ENCODE measurements at places on chromosomes 7 and 10. TPM values are rescaled to one million over a fixed set of nuclear protein-coding genes. Genes with fewer than 3 reads are reported as not detected.

The FOXI2 gene
- total RNA-seq, result not detected

DNA sequence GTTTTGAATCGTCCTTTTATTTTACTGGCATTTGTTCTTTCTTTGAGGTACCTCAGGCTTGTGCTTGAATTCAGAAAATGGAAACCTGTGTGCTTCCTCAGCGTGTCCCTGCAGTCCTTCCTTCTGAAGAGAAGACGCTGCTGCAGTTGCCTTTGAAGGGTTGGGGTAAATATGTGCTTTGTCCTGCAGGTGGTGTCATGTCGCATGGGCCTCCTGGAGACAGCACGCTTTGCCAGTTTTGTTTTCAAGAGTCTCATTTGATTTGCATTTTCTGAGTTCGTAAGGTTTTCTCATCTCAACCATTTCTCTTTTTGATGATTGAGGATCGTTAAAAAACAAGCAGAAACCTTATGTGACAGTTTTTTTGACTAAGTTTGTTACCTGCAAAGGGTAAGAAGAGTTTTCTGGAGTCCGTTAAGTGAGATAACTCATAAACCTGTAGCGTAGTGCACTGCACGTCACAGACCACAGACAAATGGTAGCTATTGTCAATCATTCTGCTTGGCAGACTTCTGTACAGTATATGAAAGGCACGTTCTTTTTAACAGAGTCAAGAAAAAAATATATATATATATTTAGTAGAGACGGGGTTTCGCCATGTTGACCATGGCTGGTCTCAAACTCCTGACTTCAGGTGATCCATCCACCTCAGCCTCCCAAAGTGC, 57.0 kb downstream of the CDC123 start:
- DNase-seq, result no peak

DNA sequence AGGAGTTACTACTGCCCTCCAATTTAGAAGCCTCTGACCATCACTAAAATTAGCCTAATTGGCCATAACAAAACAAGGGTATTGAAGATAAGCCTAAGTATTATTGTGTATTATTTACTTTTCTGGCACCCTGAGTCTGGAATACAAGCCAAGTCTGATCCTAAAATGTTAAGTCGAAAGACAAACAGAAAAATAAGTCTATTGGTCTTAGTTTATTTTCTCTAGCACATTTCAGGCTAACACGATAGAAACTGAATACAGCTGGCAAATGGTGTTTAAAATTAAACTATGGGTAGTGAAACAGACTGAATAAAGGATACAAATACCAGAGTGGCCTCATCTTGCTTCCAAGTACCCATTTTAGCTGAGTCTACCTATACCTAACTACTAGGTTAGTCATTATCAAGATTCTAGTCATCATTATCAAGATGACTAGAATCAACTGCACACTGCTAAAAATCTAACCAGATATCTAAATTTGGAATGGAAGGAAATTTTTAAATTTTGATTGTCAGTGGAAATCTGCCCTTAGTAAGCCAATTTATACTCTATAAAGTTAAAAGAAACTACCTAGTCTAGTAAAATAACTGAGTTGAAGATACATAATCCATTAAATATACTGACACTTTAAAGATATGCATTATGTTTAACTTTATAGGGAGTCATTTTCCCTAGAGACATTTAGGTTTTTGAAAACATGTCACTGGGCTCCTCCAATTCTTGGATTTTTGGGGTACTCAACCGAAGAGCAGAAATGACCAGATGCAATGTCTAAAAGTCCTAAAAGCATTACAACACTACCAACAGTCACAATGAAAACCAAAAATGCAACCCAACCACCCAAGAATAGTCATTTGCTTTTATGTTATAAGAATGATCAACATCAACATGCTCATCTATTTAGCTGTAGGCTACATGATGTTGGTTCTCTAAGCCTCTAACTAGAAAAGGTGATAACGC, 80.9 kb downstream of the NT5C2 start:
- DNase-seq, result no peak

GRCh38 chr7:20330239-20330927, at the start of gene ITGB8:
ITGB8 (plus strand) TSS chr7:20330900; CDS start chr7:20331807, 907 bp downstream.
- DNase-seq, result peak; percentile 90

GRCh38 chr10:114313866-114314265, 74.8 kb downstream of the VWA2 start:
- DNase-seq, result no peak

GRCh38 chr10:98391578-98391991, 23.4 kb downstream of the PYROXD2 start:
- no peak for DNase-seq

GRCh38 chr10:1698185-1698584, 39.1 kb downstream of the ADARB2 start:
- DNase-seq, result no peak

- peak; percentile 49 for DNase-seq
Observed at GRCh38 chr7:79272066-79272669, 181.3 kb downstream of the MAGI2 start.

The PANK1 gene
- 3.7 TPM for total RNA-seq

GRCh38 chr7:26368542-26368941, 76.9 kb downstream of the SNX10 start:
- no peak for DNase-seq

DNA sequence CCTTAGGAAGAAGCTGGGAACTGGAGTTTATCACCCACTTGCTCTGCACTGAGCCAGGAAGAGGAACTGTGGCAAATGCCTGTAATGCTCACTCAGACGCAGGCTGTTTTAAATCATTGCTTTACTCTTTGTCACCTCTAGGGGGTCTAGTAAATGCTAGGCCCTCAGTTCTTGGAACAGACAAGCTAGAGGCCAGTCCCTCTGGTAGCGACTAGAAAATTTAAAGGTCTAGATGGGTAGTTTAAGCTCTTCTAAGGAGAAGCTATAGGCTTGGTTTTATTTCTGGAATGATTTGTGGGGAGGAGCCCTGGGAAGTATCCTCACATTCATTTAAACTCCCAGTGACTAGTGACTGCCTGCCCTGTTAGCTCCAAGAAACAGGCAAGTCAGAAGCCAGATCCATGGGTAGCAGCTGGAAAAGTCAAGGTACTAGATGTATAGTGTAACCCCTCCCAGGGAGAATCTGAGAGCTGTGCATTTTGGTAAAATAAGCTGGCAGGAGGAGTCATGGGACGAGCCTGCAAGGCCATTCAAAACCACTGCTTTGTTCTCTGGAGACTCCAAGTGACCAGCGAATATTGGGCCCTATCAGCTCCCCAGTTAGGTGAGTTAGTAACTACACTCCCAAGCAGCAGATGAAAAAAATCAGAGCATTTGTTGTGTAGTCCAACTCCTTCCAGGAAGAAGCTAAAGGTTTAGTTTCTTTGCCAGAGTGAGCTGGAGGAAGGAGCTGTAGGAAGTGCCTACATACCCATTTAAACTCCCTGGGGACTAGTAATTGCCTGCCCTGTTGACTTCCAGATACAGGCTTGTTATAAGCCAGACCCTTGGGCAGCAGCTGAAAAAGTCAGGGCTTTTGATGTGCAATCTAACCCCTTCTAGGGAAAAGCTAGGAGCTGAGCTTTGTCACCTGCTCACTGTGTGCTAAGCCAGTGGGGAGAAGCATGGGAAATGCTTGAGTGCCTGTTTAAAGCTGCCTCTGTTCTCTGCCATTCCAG, 68.9 kb downstream of the DYNC1I1 start:
- peak; percentile 3 for DNase-seq

GRCh38 chr10:128843972-128844371, 623.1 kb upstream of the MGMT start:
- peak; percentile 23 for DNase-seq

The OGDHL gene
- 1.0 TPM for total RNA-seq

- no peak for DNase-seq
Observed at GRCh38 chr7:82818171-82818570, 344.5 kb downstream of the PCLO start.

GRCh38 chr10:92729886-92730285, 40.1 kb downstream of the HHEX start:
- no peak for DNase-seq

- DNase-seq, result no peak
Observed at GRCh38 chr7:28052933-28053332, 127.7 kb downstream of the JAZF1 start.

- DNase-seq, result no peak
Observed at GRCh38 chr7:42103020-42103419, 134.0 kb downstream of the GLI3 start.

DNA sequence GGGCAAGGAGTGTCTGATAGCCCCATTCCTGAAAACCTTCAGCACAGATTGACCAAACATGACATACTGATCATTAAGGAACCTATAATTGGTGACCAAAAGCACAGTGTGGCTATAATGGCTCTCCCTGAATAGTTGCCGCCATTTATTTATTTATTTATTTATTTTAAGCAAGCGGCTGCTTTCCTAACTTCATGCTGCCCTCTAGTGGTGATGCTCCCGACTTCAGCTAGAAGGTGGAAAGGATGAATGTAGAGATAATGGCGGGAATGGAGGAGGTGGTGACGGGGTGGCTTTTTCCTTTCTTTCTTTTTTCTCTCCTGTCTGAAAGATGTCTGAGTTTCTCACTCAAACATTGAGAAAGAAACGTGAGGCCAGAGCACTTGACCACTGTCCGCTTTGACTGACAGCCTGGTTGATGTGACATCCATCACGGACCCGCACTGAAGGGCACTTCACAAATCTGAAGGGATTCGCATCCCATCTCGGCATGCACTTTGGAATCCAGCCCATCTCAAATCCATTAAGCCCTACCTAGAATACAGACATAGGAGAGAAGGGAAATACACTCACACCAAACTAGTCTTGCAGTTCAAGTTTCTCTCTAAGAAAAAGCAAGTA, 1090.1 kb downstream of the KCNMA1 start:
- DNase-seq, result peak; percentile 80

- peak; percentile 58 for DNase-seq
Observed at GRCh38 chr7:130721486-130722277, 12.3 kb downstream of the KLF14 start.

DNA sequence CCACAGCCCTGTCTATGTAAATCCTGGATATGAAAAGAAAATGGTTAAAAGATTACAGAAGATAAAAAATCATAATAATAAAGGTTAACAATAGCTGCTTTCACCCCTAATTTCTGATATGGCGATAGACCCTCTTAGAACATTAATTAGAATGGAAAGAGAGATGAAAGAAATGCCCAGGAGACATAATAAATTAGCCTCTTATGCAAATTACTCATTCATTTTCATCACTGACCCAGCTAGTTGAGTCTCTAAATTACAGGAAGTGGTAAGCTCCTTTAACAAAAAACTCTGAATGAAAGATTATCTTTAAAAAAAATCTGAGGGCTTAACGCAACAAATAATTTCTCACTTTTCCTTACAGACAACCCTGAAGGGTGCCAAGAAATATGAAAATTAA, 12.4 kb downstream of the GFRA1 start:
- DNase-seq, result no peak

- no peak for DNase-seq
Observed at GRCh38 chr7:52249741-52250140, 785.7 kb upstream of the POM121L12 start.

The ZNF485 gene
- total RNA-seq, result 0.76 TPM

DNA sequence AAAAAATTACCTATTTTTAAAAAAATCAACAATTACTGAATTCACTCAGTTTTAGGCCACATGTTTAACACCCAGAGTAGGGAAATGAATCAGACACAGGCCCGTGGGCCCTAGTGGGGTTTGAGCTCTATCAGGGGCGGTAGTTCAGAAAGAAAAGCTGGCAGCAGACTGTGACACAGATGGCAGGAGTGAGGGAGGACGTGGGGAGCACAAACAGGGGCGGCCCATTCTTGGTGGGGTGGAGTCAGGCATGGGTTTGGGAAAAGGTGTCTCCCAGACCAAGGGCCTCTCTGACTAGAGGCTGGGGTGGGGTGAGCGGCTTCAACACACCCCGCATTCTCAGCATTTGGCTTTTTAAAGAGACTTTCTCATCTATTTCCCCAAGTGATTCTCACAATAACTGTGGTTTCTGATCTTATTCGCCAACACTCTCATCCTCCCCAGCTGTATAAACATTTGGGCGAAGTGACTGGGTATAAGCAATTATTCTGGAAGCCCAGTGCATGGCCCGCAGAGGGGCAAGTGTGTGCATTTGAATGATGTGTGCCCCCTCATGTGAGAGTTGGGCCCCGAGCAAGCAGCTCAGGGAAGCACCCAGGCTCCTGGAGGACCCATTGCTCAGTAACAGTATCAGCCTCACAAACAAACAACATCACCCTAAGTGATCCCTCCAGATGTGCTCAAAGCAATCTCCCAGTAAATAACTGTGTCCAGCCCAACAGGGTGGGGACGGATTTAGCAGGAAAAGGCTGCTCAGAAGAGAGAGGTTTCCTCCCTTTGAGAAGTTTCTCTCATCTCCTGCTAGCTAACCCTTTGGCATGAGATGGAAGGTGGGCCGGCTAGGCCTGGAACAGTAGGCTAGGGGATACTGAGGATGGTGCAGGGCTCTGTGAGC, 437.6 kb upstream of the ZMIZ1 start:
- DNase-seq, result no peak

The VGF gene
- not detected for total RNA-seq

DNA sequence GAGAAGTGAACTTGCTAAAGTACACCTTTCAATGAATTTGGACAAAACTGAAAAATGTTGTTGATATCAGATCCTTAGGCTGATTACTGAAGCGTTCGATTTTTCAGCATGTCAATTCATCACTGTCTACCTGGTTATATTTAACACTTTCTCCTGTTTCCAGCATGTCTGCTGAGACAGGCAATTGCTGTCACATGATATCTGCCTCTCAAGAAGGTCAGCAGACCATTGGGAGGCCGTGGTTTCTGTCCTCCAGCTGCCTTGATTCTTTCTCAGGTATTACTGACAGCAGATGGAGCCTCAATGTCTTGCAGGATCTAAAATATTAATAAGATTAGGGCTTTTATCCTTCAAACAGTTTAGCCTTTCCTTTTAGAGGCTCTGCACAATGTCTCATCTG, 127.5 kb downstream of the SNX10 start:
- DNase-seq, result no peak

GRCh38 chr7:81159402-81159801, 240.6 kb upstream of the SEMA3C start:
- no peak for DNase-seq

GRCh38 chr10:50397312-50398140, 146.2 kb upstream of the ASAH2 start:
- no peak for DNase-seq

DNA sequence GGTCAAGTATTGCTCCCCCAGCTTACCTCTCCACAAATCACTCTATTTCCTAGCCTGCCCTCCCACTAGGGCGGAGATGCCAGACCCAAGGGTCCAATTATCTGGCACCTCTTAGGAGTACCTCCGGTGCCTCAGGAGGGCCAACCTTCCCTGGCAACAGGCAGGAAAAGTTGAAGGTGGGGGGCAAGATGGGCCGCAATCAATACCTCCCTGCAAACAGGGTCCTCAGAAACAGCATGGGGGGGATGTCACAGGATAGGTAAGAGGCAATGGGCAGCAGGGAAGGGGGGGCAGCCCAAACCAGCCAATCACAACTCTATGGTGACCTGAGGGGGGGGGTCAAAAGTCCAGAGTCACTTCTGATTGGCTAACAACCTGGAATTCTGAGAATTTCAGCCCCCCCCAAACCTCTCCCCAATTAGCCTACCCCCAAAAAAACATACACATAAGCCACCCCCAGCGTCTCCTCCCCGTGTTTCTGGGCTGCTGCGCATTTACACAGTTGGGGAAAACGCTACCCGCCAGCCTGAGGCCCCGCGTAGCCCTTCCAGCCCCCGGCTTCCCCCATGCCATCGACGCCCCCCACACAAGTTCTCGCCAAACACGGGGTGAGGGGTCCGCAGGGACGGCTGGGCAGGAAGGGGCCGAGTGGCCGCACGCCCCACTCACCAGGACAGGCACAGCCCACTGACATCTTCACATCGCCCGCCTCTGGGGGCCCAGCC, 589 bp downstream of the LDB1 start:
- peak; percentile 78 for DNase-seq

GRCh38 chr10:11462071-11462470, 149.4 kb downstream of the USP6NL start:
- no peak for DNase-seq

The HTR7 gene
- 0.13 TPM for total RNA-seq

- no peak for DNase-seq
Observed at GRCh38 chr7:113963356-113963755, 44.5 kb upstream of the PPP1R3A start.

Measured in dermis microvascular lymphatic vessel endothelial cell (primary cell).